ENCODE measurements at places on chromosomes 6 and 20. TPM values are rescaled to one million over a fixed set of nuclear protein-coding genes. Genes with fewer than 3 reads are reported as not detected.

The FUT9 gene
- total RNA-seq, result 1.6 TPM

The SLPI gene
- total RNA-seq, result not detected

The TNFRSF21 gene
- total RNA-seq, result 39.1 TPM

The RIPPLY2 gene
- total RNA-seq, result 0.90 TPM

The PRSS35 gene
- 1.4 TPM for total RNA-seq

The SLC44A4 gene
- 3.3 TPM for total RNA-seq

The POU5F1 gene
- 2,134 TPM for total RNA-seq

The PRL gene
- not detected for total RNA-seq

The HRH3 gene
- total RNA-seq, result 1.8 TPM

The STX11 gene
- 0.11 TPM for total RNA-seq

The THBS2 gene
- total RNA-seq, result 15.5 TPM

The FERMT1 gene
- total RNA-seq, result 9.6 TPM

The FAM209A gene
- not detected for total RNA-seq

The SLA2 gene
- 0.13 TPM for total RNA-seq

The RIPOR2 gene
- 5.0 TPM for total RNA-seq

The KHDC1L gene
- total RNA-seq, result not detected

The SLC12A5 gene
- 8.7 TPM for total RNA-seq

- peak; percentile 64 for DNase-seq
These were observed 114.4 kb upstream of the PRND start for GRCh38 chr20:4607287-4607713.

DNA sequence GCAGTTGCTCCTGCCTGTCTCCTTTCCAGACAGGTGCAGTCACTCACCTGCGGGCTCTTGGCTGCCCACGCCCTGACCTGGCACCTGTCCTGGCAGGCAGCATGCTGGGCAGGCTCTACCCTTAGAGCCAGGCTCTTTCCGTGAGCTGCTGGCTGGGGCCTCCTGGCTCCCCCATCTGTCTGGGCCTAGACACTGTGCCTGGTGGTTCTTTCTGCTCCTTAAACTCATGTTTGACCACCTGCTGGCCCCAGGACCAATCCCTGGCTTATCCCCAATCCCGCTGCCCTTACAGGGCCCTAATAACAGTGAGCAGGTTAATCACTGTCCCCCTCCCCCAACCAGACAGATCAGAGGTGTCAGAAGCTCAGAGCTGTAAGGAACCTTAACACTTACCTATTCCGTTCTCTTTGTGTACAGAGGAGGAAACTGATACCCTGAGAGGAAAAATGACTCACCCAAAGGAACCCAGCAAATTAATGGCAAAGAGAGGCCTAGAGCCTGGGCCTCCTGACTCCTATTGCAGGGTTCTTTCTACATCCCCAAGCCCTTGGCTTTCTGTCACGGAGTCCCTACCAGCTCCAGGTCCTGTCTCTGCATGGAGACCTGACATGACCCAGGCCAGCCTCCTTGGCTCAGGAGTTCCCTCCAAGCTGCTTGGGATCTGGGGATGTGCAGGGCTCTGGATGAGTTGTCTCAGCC, 54.7 kb downstream of the RAB44 start:
- DNase-seq, result no peak

DNA sequence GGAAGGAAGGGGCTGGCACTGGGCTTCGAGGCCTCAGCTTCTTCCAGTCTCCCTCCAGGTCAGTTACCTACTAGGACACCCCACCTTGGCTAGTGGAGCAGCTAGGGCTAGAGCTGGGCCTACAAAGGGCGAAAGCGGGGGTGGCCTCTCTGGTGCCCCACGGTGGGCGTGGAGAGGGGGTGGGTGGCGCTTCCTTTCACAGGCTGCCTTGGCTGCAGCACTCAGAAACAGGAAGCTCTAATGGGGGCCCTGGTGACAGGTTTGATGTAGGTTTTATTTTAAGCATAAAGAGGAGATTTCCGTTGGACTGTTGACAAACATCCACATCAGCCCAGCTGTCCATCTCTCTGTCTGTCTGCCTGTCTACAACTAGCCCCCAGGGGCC, 13.4 kb downstream of the FAM110A start:
- DNase-seq, result no peak

- DNase-seq, result no peak
These were observed 169.8 kb downstream of the ERMARD start for GRCh38 chr6:169921217-169921616.

- no peak for DNase-seq
These were observed 100.4 kb downstream of the SNX5 start for GRCh38 chr20:17868151-17868550.

- DNase-seq, result no peak
These were observed 1.1 kb downstream of the JAG1 start for GRCh38 chr20:10672624-10673127.

DNA sequence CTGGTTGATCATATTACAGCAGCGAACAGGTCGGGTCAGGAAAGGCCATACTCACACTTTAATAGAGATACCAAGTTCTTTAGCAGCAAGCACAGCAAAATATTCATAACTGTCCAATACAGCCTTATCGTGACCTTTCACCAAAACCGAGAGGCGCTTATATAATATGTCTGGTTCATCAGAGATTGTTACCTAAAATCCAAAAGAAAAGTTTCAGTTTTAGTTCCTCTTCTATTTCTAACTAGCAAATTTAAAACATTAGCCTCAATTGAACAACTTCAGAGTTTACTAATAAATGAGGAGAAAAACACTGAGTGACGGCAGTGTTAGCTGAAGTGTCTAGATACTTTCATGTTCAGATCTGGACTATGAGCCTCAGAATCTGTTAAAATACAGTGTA, 5.9 kb downstream of the MRPS10 start:
- no peak for DNase-seq

DNA sequence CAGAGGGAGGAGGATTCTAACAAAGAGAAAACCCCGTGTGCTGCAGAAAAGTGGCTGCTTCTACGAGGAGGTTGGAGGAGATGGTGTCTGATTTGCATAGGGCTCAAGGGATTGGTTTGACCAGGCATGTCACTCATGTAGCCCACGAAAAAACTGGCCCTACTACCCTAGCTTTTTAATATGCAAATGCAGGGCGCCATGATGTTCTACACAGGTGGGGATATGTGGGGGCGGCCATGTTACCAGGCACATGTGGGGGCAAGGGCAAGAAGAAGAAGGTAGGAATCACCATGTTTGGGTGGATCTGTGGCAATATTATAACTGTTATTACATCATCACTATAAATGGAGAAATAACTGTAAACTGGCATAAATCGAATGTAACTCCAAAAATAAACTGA, 9.9 kb downstream of the KIAA1755 start:
- DNase-seq, result peak; percentile 40

GRCh38 chr20:44223721-44224120, 13.2 kb upstream of the OSER1 start:
- no peak for DNase-seq

DNA sequence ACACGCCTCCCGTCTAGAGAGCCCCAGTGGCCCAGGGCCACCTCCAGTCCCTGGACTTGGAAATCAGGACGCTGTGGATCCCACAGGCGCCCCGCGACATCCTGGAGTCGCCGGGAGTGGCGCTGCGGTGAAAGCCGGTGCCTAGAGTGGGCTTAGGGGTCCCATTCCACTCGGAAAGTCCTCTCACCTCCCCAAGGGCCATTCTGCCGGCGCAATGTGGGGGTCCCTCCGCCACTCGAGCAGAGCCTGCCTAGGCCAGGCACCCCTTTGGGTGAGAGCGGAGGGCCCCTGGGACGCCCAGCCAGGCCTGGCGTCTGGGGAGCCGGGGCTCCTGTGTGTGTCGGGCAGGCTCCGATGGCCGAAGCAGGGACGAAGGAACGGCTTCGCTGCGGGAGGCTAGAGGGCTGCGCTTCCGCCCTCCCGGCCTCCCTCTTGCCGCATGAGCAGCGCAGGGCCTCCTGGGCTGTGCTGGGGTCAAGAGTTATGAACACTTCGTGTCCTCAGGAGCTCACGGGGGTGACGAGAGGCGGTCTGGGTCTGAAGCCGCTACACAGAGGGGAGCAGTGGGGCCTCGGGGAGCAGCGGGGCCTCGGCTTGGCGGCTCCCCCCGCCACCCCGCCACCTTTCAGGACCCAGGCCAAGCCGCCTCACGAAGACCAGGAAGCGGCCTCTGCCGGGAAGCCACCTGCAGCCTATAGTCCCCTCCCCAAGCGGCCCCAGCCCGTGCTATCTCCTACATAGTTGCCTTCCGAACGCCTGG, 13.6 kb downstream of the POU3F2 start:
- DNase-seq, result peak; percentile 63

- no peak for DNase-seq
These were observed 84.6 kb downstream of the ANKS1A start for GRCh38 chr6:34973547-34974248.

DNA sequence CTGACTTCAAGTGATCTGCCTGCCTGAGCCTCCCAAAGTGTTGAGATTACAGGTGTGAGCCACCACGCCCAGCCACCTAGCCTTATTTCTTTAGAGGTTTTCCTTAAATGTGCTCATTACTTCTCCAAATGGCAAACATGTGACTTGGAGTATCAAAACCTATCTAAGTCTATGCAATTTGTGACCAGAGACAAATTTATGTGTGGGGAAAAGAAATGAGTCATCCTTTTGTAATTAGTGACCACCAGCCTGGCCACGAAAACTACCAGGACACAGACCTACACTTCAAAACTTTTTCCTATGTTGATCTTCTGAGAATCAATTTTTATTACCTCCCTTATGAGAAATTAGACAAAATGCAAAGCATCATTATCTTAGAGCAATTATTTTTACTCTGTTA, 64.6 kb upstream of the OGFRL1 start:
- DNase-seq, result no peak

DNA sequence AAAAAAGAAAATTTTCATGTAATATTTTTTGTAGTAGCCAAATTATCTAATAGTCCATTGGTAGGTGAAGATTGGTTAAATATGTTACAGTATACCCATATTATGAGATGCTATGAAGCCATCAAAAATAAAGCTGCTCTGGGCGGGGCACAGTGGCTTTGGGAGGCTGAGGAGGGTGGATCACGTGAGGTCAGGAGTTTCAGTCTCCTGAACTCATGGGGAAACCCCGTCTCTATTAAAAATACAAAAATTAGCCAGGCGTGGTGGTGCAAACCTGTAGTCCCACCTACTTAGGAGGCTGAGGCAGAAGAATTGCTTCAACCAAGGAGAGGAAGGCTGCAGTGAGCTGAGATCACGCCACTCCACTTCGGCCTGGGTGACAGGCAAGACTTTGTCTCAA, 360.5 kb downstream of the KIF16B start:
- DNase-seq, result no peak

GRCh38 chr6:142820338-142821051, 124.5 kb downstream of the HIVEP2 start:
- DNase-seq, result no peak

- DNase-seq, result no peak
These were observed 5.6 kb upstream of the SLC17A9 start for GRCh38 chr20:62946918-62947317.

DNA sequence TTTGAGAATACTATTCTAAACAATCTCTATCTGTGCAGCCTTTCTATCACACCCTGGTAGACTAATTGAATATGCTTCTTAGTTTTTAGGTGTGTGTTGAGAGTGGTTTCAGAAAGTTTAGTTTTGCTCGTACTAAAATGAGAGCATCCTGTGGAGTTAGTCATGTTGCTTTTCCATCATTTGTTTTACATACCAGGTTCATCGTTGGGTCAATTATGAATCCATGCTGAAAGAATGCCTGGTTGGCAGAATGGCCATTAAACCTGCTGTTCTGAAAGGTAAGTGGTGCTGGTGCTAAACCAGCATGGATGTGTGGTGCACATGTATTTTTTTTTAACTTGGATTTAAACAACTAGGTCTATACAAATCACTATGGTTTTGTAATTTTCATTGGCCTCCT, 49.3 kb downstream of the CYB5R4 start:
- DNase-seq, result no peak

DNA sequence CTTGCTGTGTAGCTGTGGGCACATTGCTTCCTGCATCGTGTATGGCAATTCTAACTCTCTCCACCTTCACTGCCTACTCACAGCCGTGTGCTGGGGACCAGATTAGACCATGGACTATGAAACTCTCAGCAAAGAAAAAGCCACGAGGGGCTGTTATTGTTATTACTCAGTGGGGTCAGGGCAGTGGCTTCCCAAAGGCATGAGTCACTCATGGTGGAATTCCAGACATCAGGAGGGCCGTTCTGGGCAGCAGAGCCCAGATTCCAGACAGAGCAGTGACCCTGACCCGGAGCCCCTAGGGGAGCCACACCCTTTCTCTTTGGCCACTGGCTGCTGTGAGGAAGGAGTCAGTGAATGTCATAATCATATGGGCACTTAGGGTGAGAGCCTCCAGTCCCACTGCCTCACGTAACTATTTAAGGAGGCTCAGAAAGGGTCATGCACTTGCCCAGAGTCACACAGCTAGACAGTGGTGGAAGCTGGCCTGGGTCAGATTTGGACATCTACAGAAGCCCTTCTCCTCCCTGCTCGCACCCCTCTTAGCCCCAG, 22.2 kb upstream of the CCN5 start:
- DNase-seq, result peak; percentile 58

DNA sequence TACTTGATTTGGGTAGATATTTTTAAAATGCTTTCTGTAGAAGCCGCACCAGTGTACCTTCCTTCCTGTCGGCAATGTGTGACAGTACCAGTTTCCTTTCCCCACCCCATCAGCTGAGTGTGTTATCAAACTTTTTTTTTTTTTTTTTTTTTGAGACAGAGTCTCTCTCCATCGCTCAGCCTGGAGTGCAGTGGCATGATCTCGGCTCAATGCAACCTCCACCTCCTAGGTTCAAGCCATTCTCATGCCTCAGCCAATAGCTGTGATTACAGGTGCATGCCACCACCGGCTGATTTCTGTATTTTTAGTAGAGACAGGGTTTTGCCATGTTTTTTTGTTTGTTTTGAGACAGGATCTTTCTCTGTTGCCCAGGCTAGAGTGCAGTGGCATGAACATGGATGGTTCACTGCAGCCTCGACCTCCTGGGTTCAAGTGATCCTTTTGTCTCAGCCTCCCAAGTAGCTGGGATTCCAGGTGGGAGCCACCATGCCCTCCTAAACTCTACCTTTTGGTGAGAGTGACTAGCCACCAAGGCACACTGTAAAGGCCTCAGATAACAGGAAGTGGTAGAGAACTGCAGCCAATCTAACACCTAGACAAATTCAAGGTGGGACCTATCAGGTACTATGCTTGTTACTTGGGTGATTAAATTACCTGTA, 26.5 kb upstream of the ZBTB22 start:
- no peak for DNase-seq

- DNase-seq, result no peak
These were observed 24.8 kb downstream of the RNF146 start for GRCh38 chr6:127291495-127291894.

DNA sequence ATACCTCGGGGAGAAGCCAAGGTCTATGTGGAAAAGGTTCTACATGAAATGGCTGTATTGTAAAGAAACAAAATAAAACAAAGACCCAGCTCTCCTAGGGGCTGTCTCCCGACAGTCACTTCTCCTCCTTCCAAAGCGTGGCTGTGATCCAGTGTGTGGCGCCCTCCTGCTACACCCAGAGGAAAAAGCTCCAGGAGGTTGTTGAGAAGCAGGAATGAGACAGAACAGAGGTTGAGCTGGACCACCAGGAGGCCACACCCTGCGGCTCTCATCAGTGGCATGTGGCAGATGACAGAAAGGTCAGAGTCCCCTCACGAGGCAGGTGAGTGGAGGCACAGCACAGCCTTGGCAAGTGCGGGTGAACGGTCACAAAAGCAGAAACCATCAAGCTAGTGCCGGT, 236.0 kb downstream of the TBXT start:
- peak; percentile 39 for DNase-seq

- DNase-seq, result no peak
These were observed 74.6 kb upstream of the KCNG1 start for GRCh38 chr20:51097351-51098120.
